ENCODE measurements at places on chromosomes 12 and 14. TPM values are rescaled to one million over a fixed set of nuclear protein-coding genes. Genes with fewer than 3 reads are reported as not detected.
A peak's percentile ranks its signal among the peaks of the same experiment; 100 is the strongest.

BATF gene
- 20.6 TPM for total RNA-seq

SERPINA12 gene
- not detected for total RNA-seq

GRCh38 chr14:88995437-88996198 is 171.2 kb downstream of the TTC8 start:
- no peak for DNase-seq
- no peak overlapping the region for H3K27ac ChIP-seq
- no peaks in the 10 kb centered on the region for H3K36me3 ChIP-seq
- no peak overlapping the region for H3K4me3 ChIP-seq
- no peaks in the 10 kb centered on the region for H3K27me3 ChIP-seq

- no peak overlapping the region for H3K4me3 ChIP-seq
- no peak for DNase-seq
- peaks cover 36% of the 10 kb centered on the region for H3K4me1 ChIP-seq
- peak overlapping the region; percentile 81 for H3K27ac ChIP-seq
Measured at GRCh38 chr12:8912914-8913313, 1.4 kb upstream of the PHC1 start.

SLCO1B1 gene
- total RNA-seq = not detected

DNA sequence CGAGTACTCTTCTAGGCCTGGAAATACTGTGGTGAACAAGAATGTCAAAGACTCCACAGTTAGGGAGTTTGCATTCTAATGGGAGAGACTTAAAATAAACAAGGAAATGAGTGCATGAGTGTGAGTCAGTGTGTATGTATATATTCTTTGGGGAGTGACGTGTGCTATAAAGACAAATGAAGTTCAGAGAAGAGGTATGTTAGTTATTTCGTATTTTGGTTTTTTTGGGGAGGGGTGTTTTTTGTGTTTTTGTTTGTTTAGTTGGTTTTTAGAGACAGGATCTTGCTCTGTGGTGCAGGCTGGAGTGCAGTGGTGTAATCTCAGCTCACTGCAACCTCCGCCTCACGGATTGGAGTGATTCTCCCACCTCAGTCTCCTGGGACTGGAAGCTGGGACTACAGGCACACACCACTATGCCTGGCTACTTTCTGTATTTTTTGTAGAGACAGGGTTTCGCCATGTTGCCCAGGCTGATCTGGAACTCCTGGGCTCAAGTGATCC is 74.3 kb downstream of the SRGAP1 start:
- no peak for DNase-seq
- H3K27me3 ChIP-seq = no peaks in the 10 kb centered on the region
- no peak overlapping the region for H3K27ac ChIP-seq
- H3K4me1 ChIP-seq = no peaks in the 10 kb centered on the region

DNA sequence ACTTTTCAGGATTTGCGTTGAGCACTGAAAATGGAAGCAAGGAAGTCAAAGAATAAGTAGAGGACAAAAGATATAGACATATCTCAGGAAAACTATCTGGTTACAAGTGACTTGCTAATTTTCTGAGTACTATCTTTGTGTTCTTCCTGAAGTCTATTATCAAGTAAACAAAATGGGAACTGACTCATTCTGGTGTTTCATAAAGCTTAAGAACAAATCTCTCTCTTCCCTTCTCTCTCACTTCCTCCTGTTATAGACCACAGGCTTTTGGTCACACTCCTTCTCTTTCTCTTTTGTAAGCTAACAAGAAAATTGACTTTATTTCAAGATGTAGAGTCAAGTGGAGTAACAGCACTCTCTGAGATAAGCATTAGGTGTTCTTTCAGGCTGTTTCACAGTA is 406.6 kb upstream of the SYT1 start:
- no peak overlapping the region for H3K27ac ChIP-seq
- DNase-seq = no peak
- H3K4me3 ChIP-seq = no peak overlapping the region
- no peaks in the 10 kb centered on the region for H3K36me3 ChIP-seq

LALBA gene
- not detected for total RNA-seq

GRCh38 chr14:73762375-73762822 is 48.2 kb upstream of the PNMA1 start:
- H3K4me3 ChIP-seq = peak overlapping the region; percentile 20
- peak; percentile 64 for DNase-seq
- H3K4me1 ChIP-seq = peaks cover 66% of the 10 kb centered on the region
- H3K27me3 ChIP-seq = no peaks in the 10 kb centered on the region
- H3K27ac ChIP-seq = peak overlapping the region; percentile 98

- no peak overlapping the region for H3K27ac ChIP-seq
- H3K4me3 ChIP-seq = no peak overlapping the region
- no peaks in the 10 kb centered on the region for H3K27me3 ChIP-seq
- H3K36me3 ChIP-seq = no peaks in the 10 kb centered on the region
Measured at GRCh38 chr14:98374136-98374535, 897.9 kb downstream of the BCL11B start.

- no peak for DNase-seq
- H3K36me3 ChIP-seq = no peaks in the 10 kb centered on the region
- H3K4me3 ChIP-seq = no peak overlapping the region
- H3K4me1 ChIP-seq = no peaks in the 10 kb centered on the region
Measured at GRCh38 chr12:94690198-94690771, 39.9 kb upstream of the TMCC3 start.

DNA sequence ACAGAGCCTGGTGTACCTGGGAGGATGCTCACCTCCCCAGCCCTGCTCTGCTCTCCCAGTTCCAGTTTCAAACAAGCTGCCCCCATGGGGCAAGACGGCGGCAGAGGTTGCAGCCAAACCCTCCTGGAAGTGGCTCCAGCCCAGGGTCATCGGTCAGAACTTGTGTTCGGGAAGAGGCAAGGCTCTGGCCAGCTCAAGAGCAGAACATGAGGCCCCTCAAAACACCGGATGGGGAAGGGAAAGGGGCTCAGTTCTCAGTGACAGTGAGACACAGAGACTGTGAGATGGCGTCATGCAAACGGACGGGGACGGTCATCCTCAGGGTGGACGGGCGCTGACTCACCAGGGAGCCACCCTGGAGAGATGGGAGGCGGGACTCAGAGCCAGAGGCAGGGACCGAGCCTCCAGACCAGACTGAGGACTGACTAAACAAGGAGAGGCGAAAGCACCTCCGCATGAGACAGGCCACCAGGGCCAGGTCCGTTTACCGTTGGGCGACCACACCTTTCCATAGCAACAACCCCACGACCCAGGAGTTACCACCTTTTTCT is 63.9 kb upstream of the GALNT9 start:
- no peak overlapping the region for H3K27ac ChIP-seq
- no peak overlapping the region for H3K4me3 ChIP-seq
- no peaks in the 10 kb centered on the region for H3K27me3 ChIP-seq
- no peaks in the 10 kb centered on the region for H3K36me3 ChIP-seq

ADAM21 gene
- not detected for total RNA-seq

GRCh38 chr12:63298386-63298930 is 147.5 kb upstream of the AVPR1A start:
- H3K4me3 ChIP-seq = no peak overlapping the region
- no peak for DNase-seq
- H3K27ac ChIP-seq = no peak overlapping the region
- H3K36me3 ChIP-seq = no peaks in the 10 kb centered on the region
- H3K27me3 ChIP-seq = no peaks in the 10 kb centered on the region
- no peaks in the 10 kb centered on the region for H3K4me1 ChIP-seq

GRCh38 chr14:103463149-103463548 is 59.5 kb downstream of the CKB start:
- peaks cover 5% of the 10 kb centered on the region for H3K4me1 ChIP-seq
- H3K4me3 ChIP-seq = no peak overlapping the region
- H3K27ac ChIP-seq = no peak overlapping the region
- no peak for DNase-seq
- H3K36me3 ChIP-seq = peaks cover 42% of the 10 kb centered on the region
- no peaks in the 10 kb centered on the region for H3K27me3 ChIP-seq

DNA sequence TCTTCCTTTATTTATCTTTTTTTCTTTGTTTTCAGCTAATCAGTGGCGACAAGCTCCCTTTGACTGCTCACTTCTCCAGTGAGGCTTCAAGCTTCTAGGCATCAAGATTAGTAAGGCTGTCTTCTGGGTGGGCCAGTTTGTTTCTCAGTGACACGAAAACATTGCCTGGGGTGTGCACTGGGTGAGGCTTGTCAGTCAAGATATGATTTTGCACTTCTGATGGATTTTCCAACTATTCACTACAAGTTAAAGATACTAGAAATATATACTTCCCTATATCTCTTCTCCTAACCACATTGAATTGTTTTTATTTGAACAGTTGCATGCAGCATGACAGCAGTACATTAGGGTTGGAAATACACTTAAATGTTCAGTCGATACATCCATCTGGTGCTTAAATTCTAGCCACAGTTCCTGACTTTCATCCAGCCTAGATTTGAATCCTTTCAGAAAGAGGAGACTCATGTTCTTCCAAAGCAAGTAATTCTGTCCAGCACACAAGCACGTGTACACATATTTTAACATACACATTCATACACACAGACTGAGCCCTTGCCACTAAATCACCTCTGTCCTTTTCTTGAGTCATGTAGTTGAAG is 275.6 kb upstream of the NOVA1 start:
- H3K4me1 ChIP-seq = no peaks in the 10 kb centered on the region
- H3K27me3 ChIP-seq = no peaks in the 10 kb centered on the region
- H3K36me3 ChIP-seq = no peaks in the 10 kb centered on the region
- no peak overlapping the region for H3K4me3 ChIP-seq
- H3K27ac ChIP-seq = no peak overlapping the region

REP15 gene
- total RNA-seq = not detected

MYO1H gene
- not detected for total RNA-seq

GRCh38 chr12:131770120-131770519 is 58.1 kb upstream of the MMP17 start:
- no peak overlapping the region for H3K27ac ChIP-seq
- no peaks in the 10 kb centered on the region for H3K27me3 ChIP-seq
- H3K36me3 ChIP-seq = peaks cover 43% of the 10 kb centered on the region
- H3K4me3 ChIP-seq = no peak overlapping the region
- DNase-seq = no peak

DNA sequence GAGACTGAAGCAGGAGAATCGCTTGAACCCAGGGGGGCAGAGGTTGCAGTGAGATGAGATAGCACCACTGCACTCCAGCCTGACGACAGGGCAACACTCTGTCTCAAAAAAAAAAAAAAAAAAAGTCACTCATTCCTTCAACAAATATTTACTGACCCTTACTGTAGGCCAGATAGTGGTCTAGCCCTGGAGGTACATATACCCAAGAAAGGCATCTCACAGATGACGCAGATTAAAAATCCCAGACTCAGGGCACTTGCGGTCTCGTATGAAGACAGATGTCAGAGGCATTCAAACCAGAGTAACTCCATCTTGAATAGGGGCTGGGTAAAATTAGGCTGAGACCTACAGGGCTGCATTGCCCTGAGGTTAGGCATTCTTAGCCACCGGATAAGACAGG is 44.8 kb downstream of the CLMN start:
- no peak for DNase-seq
- H3K27ac ChIP-seq = no peak overlapping the region
- no peaks in the 10 kb centered on the region for H3K27me3 ChIP-seq
- no peaks in the 10 kb centered on the region for H3K4me1 ChIP-seq
- H3K4me3 ChIP-seq = no peak overlapping the region
- no peaks in the 10 kb centered on the region for H3K36me3 ChIP-seq

DNA sequence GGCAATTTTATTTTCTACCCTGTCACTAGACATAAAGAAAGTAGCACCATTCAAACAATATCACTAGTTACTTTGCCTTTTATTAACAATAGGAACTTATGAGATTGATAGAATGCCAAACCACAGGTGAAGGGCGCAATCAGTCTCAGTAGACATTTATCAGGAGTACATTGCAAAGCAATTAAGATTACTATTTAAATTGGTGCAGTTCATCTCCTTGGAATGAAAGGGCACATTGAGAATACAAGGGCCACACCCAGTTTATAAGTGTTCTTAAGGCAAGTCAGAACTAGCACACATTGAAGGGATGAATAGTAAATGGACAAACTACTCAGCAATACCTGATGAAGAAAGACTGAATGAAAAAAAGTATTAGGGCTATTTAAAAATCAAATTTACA is 601.4 kb downstream of the C12orf50 start:
- H3K36me3 ChIP-seq = no peaks in the 10 kb centered on the region
- no peak overlapping the region for H3K27ac ChIP-seq
- no peaks in the 10 kb centered on the region for H3K27me3 ChIP-seq
- no peak for DNase-seq

Data from CD4-positive, alpha-beta memory T cell (primary cell).